ENCODE measurements at places on chromosomes 1 and 21.
A peak's percentile ranks its signal among the peaks of the same experiment; 100 is the strongest.

- no peak for DNase-seq
These were observed 21.6 kb downstream of the RAB3GAP2 start for GRCh38 chr1:220250681-220251080.

DNA sequence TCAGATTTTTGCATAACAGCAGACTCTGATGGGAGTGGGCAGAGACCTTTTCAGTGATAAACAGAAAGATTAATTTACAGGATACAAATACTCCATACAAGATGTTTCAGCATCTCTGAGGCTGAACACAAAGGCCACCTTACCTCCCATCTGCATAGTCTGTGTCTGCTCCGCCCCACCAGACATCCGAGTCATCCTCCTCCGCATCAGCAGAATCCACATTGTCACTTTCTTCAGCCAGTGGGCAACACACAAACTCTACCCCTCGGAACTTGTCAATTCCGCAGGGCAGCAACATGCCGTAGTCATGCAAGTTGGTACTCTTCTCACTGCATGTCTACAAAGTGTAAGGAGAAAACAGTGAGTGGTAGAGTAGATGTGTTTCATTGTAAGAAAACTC is 119.7 kb downstream of the APP start:
- DNase-seq, result no peak

DNA sequence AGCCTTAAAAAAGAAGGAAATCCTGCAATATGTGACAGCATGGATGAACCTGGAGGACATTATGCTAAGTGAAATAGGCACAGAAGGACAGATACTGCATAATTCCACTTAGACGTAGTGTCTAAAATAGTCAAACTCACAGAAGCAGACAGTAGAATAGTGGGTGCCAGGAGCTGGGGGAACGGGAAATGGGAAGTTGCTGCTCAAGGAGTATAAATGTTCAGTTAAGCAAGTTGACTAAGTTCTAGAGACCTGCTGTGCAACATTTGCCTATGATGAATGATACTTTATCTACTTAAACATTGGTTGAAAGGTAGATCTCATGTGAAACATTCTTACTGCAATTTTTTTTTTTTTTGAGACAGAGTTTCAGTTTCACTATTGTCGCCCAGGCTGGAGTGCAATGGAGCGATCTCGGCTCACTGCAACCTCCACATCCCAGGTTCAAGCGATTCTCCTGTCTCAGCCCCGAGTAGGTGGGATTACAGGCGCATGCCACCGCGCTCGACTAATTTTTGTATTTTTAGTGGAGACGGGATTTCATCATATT is 197.8 kb downstream of the HIVEP3 start:
- no peak for DNase-seq

- peak; percentile 29 for DNase-seq
These were observed 6.3 kb upstream of the PTP4A2 start for GRCh38 chr1:31944205-31945089.

DNA sequence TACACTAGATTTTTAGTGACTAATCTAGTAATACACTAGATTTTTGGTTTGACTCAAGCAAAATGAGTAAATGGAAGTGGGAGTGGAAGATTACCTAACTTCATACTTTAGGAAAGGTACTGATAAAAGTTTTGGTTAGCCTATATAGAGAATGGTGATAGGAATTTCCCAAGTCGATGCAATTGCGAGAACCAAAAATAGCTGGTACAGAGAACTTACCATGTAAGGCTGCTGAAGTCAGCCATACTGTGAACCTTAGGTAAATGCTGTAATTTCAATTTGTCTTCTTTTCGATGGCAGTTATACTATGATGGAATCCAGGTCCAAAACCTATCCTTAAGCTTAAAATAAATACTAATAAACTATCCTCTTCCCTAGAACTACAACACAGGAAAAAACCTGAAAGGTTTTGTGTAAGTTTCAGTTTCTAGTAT is 4.6 kb downstream of the PNRC2 start:
- DNase-seq, result no peak

DNA sequence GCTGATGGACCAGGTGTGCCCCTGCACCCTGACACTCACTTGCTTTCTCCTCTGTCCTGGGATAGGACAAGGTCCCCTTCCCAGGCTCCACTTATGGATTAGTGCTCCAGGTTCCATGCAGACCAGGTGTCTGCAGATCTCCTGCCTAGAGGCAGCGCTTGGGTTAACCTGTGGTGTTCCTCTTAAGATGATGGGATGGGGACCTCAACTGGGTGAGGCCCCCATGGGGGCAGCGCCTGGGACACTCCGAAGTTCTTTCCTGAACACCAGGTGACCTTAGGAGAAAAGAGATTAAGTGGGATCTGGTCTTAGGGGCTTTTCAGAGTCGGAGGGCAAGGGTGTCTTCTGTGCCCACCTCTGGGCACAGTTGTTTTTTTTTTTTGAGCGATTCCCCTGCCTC is 21.2 kb downstream of the TNNT2 start:
- DNase-seq, result no peak

DNA sequence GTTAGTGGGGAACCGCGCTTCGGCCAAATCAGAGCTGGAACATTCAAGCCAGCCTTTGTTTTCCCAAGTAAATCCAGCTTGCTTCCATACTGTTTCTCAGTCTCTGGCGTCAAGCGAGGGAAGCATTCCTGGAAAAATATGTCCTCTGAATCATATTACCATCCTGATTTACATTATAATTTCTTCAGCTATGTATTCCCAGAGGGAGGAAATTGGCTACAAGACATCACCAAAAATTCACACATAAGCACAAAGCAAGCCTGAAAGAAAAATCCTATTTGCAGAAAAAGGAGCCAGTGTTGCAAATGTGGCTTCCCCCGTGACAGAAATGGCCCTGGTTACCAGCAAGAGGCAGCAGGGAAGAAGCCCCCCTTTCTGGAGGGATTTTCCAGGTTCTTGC is 233.3 kb downstream of the KCNJ6 start:
- no peak for DNase-seq

- DNase-seq, result no peak
These were observed 23.6 kb downstream of the DISP3 start for GRCh38 chr1:11502516-11502915.

DNA sequence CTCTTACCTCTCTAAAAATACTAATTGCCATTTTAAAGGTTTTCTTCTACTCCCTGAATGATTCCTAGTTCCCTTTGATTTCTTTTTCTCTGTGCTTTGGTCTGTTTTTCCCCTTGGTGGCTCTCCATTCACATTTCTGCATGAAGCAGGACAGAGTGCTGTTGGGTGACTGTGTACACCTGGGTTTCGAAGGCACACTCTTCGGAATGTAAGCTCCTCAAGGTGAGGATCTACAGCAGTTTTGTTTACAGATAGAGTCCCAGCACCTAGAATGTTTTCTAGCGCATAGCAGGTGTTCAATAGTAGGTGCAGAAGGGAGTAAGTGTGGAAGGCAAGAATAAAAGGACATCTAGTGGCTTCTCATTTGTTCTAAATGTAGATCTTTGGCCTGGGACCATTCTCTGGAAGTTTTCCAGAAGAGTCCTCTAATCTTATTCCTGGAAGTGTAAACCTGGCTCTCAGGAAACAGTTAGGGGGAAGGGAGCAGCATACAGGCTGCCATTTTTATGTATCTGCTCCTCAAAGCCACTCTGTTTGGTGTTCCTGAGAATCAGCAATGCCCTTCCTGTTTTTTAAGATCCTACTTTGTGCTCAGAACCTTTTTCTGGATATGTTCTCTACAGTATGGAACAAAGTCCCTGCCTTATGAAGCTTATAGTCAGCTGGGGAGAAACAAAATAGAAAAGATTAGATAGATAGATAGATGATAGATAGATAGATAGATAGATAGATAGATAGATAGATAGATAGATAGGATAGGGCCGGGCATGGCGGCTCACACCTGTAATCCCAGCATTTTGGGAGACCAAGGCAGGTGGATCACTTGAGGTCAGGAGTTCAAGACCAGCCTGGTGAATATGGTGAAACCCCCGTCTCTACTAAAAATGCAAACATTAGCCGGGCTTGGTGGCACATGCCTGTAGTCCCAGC is 22.8 kb upstream of the EFNA1 start:
- no peak for DNase-seq

GRCh38 chr1:110086961-110087360 is 16.5 kb upstream of the ALX3 start:
- no peak for DNase-seq

- no peak for DNase-seq
These were observed 9.5 kb upstream of the B3GALNT2 start for GRCh38 chr1:235513495-235514366.

DNA sequence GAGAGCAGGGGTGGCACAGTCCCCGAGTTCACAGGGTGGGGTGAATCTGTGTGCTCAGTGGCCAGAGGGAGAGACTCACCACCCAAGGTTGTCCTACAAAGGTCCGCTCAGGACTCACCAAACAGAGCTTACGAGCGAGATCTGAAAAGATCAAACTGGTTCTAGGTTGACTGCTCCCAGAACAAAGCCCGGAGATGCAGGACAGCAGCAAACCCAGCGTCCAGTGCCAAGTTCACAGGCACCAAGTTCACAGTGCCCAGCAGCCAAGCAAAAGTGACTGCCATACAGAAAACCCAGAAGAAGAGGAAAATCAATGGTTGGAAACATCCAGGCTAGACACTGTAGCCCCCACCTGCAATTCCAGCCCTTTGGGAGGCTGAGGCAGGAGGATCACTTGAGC is 35.7 kb downstream of the AGPAT3 start:
- DNase-seq, result no peak

GRCh38 chr1:182205351-182206022 is 144.0 kb upstream of the ZNF648 start:
- DNase-seq, result no peak

DNA sequence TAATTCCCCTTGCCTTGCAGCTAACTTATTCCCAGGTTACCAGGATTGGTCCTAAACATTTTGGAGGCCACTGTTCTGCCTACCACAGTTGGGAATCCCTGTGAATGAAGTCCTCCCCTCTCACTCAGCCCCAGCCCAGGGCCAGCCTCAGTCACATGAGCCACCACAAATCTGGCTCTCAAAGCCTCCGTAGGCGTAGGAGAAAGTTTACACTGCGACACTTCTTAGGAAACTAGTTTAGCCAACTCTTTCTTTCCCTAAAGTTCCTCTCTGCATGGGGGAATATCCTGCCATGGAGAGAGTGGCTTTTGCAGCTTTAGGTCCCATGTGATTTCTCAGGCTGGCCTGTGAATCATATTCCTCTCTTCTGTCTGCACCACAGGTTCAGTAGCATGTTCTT is 45.7 kb upstream of the ETV3 start:
- DNase-seq, result no peak

GRCh38 chr1:115136106-115136505 is 46.8 kb upstream of the TSPAN2 start:
- no peak for DNase-seq

DNA sequence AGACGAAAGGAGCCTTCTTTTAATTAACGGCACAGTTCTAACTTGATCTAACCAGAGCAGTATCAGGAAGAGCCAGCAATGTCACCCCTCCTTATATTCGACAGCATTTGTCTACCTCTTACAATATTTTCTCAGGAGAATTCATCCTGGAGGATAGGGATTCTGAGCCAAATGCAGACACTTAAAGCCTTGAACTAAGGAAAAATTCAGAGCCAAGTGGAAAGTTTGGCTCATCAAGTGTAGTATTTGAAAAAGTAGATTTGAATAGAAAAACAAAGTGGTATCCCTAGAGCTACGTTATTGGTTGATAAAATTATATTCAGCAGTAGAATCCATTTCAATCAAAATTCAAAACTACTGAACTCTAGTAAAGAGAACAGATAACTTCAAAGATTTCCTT is 732.0 kb upstream of the ADGRL2 start:
- DNase-seq, result no peak

DNA sequence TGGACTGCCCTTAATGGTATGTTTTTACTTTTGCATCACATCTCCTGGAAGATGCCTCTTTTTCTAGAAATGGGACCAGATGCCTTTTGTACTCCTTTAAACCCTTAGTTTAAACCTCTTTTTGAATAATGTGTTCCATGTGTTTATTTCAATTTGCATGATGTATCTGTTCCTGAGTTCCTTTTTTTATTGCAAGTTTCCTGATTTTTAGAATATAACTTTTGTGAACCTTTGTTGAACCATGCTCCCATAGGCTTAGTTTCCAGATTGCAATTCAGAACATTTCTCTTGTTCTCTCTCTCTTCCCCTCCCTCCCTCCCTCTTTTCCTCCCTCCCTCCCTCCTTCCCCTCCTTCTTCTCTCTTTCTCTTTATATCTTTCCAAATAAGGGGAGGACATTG is 81.9 kb downstream of the RGL1 start:
- no peak for DNase-seq

GRCh38 chr1:58447886-58448285 is 98.6 kb downstream of the OMA1 start:
- DNase-seq, result no peak

- no peak for DNase-seq
These were observed 24.1 kb downstream of the SLC45A3 start for GRCh38 chr1:205656236-205656635.

- no peak for DNase-seq
These were observed 17.5 kb upstream of the LAMTOR5 start for GRCh38 chr1:110424699-110425611.

DNA sequence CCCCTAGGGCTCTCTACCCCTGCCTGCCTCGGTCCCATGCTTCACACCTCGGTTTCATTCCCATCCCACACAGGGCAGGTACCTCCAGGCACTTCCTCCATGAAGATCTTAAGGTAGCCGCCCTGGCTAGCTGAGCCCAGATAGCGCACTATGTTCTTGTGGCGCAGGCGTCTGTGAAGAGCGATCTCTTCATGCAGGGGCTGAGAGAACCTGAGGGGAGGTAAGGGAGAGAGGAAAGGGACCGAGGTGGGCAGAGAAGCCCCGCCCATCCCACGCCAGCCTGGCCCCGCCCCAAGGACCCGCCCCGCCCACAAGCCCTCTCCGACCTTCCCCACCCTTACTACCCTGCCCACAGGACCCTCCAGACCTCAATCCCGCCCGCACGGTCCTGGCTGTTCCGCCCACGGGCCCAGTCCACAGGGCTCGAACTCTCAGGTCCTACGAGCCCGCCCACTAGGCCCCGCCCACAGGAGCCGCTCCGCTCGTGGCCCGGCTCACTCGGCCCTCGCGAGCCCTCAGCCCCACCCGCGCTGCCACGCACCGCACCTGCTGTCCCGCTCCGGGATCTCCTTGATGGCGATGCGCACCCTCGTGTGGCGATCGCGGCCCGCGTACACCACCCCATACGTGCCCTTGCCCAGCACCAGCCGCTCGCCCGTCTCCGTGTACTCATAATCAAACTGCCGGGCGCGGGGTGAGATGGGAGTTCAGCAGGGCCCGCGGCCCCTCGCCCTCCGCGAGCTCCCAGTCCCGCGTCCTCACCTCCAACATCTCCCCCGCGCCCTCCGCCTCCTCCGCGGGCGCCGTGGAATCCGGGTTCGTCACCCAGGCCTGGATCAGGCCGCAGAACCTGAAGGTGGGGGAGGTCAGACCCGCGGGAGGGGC is 6.4 kb downstream of the MAP3K6 start:
- DNase-seq, result no peak

Data from amniotic stem cell (primary cell).